ENCODE measurements at places on chromosomes 5 and 9. TPM values are rescaled to one million over a fixed set of nuclear protein-coding genes. Genes with fewer than 3 reads are reported as not detected.

DNA sequence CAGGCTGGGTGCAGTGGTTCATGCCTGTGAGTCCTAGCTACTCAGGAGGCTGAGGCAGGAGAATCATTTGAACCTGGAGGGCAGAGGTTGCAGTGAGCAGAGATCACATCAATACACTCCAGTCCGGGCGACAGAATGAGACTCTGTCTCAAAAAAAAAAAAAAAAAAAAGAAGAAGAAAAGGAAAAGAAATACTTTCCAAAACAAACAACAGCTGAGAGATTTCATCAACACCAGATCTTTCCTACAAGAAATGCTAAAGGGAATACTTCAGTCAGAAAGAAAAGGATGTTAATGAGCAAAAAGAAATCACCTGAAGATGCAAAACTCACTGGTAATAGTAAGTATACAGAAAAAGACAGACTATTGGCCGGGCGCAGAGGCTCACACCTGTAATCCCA lies 8.4 kb downstream of the CCIN start:
- H3K4me1 ChIP-seq = peaks cover 5% of the 10 kb centered on the region
- H3K27me3 ChIP-seq = no peaks in the 10 kb centered on the region
- H3K27ac ChIP-seq = no peak overlapping the region
- H3K4me3 ChIP-seq = no peak overlapping the region
- no peaks in the 10 kb centered on the region for H3K36me3 ChIP-seq

DNA sequence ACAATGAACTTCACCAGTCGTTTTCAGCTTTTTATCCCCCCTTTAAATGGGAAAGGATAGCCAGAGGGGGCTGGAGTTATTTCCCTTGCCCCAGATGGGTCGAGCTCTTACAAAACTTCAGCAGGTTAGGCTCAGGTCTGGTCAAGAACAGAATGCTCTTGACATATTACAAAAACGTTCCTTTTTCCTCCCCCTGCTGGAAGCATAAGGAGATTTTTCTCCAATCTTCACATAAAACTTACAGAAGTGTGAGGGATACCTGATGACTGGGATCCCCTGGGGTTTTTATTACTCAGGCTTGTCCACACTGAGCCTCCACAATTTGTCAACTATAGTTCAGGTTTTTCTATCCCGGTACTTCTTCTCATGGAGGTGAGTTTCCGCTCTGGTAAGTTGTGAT lies 60.8 kb downstream of the CSF2 start:
- no peaks in the 10 kb centered on the region for H3K36me3 ChIP-seq
- no peaks in the 10 kb centered on the region for H3K4me1 ChIP-seq
- no peak overlapping the region for H3K27ac ChIP-seq
- H3K27me3 ChIP-seq = peaks cover 38% of the 10 kb centered on the region

CCDC183 gene
- 25.1 TPM for total RNA-seq

GMCL2 gene
- not detected for total RNA-seq

All from mesothelial cell of epicardium (in vitro differentiated cells).